ENCODE measurements at places on chromosomes 12 and 14.

- no peak for DNase-seq
These were observed 127.2 kb upstream of the DAAM1 start for GRCh38 chr14:59061292-59061691.

DNA sequence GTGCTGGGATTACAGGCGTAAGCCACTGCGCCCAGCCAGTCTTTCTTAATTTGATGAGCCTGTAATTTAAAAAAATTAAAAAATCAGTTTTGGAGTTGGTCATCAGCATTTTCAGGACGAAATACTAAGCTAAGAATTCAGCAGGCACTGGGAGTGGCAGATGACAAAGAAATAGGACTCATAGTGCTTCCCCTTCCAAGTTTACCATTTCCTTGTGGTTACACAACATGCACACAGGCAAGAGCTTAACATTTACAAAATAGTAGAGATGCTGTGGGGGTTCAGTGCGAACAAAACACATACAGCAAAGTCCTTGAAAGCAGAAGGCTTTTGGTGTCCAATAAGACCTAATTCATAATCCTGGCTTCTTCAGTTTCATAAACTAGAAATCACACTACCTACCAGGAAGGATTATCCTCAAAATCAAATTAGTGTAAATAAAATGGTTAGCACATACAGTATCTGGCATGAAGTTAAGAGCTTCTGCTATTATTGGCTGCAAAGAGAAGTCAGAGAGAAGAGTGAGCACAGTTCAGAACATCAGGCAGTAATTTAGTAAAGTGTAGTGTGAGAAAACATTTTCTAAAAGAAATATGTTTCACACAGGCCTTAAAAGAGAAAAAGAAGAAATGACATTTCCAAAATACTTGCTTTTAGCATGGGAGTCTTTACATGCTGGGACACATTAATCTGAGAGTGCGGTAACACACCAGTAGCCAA is 22.2 kb upstream of the KIF21A start:
- no peak for DNase-seq

GRCh38 chr12:26884765-26885576 is 52.0 kb upstream of the ITPR2 start:
- DNase-seq = peak; percentile 87

GRCh38 chr12:131723532-131723931 is 12.6 kb downstream of the SFSWAP start:
- DNase-seq = no peak

DNA sequence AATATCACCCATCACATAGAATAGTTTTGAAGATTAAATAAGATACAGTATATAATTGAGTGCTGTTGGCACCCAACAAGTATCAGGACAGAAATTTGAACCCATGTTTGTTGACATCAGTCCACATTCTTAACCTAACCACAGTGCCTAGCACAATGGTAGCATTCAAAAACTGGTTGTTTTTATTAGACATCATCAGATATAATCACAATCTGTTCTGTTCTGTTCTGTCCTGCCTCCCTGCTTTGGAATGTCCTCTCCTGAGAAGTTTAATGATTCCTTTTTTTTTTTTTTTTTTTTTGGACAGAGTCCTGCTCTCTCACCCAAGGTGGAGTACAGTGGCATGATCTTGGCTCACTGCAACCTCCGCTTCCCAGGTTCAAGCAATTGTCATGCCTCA is 476.6 kb downstream of the RMST start:
- no peak for DNase-seq

GRCh38 chr14:103074729-103075367 is 9.2 kb upstream of the LBHD2 start:
- DNase-seq = peak; percentile 14

DNA sequence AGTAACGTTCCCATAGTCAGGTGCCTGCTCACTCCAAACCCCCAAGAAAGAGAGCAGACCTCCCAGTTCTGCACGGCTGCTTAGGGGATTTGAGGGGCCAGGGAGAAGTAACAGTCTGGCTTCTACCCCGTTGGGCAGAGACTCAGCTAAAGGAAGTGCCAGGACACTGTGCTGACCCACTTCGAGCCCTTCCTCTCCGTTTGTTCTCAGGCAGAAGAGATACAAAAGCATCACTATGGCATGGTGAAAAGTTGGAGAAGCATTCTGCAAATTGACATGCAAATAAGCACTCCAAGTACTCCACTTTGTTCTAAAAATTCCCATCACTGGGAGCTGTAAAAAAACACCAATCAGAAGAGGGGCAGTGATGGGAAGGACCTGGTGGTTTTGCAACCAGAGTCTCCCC is 239.1 kb downstream of the EGLN3 start:
- DNase-seq = no peak

GRCh38 chr12:122878780-122879612 is 16.9 kb downstream of the VPS37B start:
- no peak for DNase-seq

DNA sequence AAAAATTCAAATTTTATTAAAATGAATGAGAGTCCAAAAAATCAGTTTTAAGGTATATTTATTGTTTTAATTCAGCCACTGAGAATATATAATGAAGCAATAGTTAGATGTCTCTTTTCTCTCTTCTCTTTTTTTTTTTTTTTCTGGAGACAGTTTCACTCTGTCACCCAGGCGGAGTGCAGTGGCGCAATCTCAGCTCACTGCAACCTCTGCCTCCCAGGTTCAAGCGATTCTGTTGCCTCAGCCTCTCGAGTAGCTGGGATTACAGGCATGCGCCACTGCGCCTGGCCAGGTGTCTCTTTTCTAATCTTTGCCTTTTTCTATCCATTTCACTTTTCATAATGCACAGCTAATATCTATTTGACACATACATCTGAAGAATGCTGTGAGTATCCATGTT is 307.1 kb upstream of the RGS6 start:
- DNase-seq = no peak

- no peak for DNase-seq
These were observed 52.1 kb downstream of the BTBD7 start for GRCh38 chr14:93280743-93281142.

GRCh38 chr14:30305346-30305745 is 253.6 kb upstream of the G2E3 start:
- DNase-seq = no peak

GRCh38 chr12:121812921-121813896 is 9.4 kb downstream of the SETD1B start:
- DNase-seq = no peak

DNA sequence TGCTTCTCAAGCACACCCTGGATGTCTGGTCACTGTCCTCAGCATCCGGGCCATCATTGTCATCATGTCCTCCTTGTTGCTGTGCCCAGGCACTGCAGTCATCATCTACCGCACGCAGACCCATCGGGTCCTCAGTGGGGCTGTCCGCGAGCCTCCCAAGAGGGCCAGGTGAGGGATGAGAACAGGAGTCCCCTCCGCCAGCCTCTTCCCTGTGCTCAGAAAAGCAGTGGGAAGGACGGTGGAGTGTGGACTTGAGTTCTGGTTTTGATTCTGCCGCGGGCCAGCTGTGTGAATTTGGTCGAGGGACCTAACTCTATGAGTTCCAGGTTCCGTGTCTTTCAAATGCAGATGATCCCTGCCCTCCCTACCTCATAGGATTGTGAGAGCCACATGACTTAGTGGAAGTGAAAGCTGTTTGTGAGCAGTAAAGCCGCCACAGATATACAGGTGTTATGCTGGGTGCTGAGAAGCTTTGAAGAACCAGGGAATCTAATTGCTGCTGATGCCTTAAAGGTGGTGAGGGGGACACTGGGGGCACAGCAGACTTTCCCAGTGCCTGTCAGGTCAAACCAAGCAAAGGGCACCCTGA is 122.9 kb upstream of the RAP1B start:
- no peak for DNase-seq

GRCh38 chr14:33647385-33647786 is 303.5 kb downstream of the EGLN3 start:
- DNase-seq = no peak

- no peak for DNase-seq
These were observed 16.9 kb downstream of the PTPRQ start for GRCh38 chr12:80460972-80461371.

GRCh38 chr12:50790081-50790480 is 26.2 kb downstream of the ATF1 start:
- no peak for DNase-seq

- DNase-seq = no peak
These were observed at the start of gene MYBPC1 for GRCh38 chr12:101594700-101595099. Gene MYBPC1 (plus strand): TSS chr12:101594971. CDS start chr12:101595071, 100 bp downstream.

GRCh38 chr12:59087691-59088090 is 167.4 kb upstream of the LRIG3 start:
- DNase-seq = no peak

DNA sequence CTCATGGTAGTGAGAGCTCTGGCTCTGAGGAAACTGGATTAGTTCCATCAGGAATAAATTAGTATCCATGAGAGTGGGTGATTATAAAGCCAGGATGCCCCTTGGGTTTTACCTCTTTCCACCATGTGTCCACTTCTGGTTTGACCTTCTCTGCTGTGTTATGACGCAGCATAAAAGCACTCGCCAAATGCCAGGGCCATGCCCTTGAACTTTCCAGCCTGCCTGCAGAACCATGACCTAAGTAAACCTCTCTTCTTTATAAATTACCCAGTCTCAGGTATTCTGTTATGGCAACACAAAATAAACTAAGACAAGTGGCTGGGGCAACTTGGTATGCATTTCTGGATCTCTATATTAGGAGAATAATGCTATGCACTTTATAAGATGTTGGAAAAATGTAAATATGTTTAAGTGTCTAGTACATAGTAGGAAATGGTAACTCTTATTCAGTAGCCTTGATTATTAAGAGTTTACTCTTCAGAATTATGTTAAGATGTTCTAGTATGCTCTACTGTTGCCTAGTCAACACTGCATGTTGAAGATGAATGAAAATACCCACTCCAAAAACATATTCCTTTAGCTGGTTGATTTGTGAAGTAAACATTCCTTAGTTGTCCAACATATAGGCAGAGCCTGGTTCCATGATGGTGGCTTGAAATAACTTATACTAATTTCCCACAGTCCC is 455.6 kb upstream of the TMPO start:
- no peak for DNase-seq

DNA sequence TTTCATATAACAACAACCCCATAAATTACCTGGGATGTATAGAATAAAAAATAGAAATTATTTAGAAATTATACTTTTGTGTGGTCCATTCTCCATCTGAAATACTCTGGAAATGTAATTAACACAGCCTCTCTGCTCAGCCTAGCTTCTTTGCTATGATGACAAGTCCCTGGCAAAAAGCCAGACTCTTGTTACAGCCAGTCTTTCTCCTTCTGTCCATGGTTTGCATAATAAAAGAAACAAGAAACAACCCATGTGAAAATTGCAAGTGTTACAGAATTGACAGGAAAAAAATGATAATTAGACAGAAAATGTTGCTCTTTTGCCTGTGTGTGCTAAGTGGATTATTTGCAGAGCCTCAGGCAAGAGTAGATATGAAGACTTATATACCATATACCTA is 61.3 kb downstream of the C12orf50 start:
- no peak for DNase-seq

DNA sequence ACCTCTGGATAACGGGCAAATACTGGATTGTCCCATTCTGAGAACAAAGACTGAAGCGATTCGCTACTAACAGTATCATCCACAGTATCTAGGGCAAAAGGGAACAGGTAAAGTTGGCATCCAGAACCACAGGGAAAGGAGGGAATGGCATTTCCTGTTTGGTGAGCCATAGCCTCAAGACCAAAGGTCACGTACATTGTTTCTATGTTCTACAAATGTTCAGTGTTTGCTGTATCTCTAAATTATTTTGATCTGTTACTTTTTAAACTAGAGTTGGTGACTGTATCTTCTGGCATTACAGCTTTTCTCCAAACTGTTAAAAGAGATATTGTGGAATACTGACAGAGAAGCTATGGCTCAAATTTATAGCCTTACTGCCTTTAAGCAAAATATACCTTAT is 9.7 kb downstream of the MLH3 start:
- no peak for DNase-seq

- no peak for DNase-seq
These were observed 24.6 kb upstream of the KLRD1 start for GRCh38 chr12:10283027-10283426.

GRCh38 chr14:34297786-34298520 is 164.1 kb downstream of the SPTSSA start:
- no peak for DNase-seq

- peak; percentile 44 for DNase-seq
These were observed 228.7 kb upstream of the CRY1 start for GRCh38 chr12:107322063-107322462.

DNA sequence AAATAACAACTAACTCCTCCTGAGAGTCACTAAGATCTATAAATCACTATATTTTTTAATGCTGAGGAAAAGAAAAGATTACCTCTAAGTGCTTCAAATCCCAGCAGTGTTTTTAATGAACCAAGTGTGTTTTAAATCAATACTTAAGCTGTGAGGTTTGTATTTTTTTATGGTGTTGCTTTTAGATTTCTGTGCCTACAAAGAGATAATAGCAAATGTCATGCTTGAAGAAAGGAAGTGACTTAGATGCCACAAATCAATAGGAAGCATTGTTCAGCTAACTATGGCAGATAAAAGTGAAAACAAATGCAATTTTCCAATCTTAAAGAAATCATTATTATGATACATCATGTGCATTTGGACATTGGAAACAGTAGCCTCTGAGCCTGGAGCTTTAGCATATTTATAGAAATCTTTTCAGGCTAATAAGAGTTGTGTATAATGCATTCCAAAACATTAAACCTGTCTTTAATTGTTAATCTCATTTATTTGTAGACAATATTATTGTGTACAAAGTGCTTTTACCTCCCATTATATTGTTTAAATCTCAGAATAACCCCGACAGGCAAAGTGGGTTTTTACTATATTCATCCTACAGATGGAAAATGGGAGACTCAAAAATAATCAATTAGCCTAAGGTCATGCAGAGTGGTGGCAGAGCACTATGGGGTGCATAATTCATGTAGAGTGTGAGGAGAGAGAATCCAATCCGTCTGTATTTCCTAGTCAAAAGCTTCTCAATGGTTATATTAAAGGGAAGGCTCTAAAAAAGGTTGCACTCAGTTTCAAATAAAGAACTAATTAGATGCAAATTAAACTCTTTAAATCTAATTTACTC is 486.2 kb downstream of the NAV3 start:
- no peak for DNase-seq

DNA sequence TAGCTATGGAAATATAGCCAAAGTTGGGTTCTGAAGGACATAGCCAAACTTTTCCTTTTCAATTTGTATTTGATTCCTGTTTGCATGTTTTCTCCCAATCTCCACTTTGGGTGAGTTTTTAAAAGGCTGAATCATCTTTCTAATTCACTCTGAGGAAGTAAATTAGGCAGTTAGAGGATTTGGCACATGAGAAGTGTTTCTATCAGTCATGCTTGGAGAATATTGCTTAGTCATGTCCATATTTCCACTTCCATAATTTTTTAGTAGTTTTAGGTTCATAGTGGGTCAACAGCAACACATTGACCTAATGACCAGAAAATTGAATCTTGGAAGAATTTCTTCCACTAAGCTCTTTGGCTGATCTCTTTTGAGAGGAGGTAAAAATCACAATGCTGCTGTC is 21.8 kb downstream of the IRAK3 start:
- no peak for DNase-seq
